B cell (primary cell): ENCODE measurements at places on chromosomes 12 and 14.

DNA sequence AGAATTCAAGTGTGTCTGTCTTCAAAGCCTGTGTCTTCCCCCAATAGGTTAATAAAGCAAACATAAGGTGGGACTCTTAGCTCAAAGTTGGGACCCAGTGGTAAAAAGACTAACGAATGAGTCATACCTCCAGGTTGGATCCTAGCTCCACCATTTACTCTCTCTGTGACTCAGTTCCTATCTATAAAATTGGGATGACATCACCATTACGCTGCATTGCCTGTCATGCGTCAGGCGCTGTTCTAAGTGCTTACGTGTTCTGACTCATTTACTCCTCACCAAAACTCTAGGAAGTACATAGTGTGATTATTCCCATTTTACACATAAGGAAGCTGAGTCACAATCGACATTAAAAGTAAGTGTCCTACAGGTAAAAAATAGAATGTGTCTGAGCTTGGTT lies 915.8 kb downstream of the VRK1 start:
- no peak for DNase-seq

- no peak for DNase-seq
These were observed 32.9 kb upstream of the TTC7B start for GRCh38 chr14:90848944-90849731.

GRCh38 chr12:109632342-109632741 lies 58.7 kb downstream of the MVK start:
- DNase-seq = no peak

DNA sequence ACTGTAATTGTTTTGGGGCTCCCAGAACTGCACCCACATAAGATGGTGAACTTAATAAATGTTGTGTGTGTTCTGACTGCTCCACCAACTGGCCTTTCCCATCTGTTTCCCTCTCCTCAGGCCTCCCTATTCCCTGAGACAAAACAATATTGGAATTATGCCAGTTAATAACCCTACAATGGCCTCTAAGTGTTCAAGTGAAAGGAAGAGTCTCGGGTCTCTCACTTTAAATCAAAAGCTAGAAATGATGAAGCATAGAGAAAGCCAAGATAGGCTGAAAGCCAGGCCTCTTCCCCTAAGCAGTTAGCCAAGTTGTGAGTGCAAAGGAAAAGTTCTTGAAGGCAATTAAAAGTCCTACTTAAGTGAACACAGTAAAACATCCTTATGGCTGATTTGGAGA lies 13.4 kb downstream of the ACOT6 start:
- DNase-seq = no peak

DNA sequence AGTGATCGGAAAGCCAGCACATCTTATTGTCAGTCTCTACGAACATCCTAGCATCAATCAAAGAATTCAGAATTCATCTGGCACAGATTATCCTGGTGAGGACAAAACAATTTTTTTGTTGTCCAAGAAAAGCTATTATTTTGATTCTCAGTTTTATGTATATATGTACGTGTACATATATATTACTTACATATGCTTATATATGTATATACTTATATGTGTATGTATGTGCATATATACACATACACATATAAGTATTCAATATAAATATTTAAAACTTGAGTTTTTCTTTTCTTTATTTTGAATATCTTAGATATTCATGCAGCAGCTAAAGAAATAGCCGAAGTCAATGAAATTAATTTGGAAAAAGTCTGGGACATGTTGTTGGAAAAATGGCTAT lies 77.9 kb downstream of the KNTC1 start:
- no peak for DNase-seq

DNA sequence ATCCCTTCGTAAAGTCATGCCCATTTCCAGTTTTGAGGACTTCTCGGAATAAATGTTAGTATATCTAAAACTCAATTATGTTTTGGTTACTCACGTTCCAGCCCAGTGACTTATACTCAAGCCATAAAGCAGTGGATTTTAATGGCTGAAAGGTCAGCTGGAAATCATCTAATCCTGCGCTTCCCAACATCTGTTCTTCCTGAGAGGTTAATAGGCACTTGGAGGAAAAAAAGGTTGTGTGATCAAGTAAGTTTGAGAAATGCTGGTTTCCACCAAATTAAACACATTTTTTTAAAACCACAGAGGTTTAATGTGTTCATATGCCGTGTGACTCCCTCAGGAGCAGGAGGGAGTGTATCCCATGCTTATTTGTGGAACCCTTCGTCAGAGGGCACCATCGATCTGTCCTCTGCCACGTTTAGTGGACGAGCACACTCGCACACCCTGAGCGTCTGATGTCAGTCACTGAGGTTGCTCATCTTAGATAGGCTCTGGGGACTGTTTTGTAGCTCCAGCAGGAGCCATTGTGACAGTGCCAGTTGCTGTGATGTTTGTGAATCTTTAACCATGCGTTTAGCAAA lies 41.4 kb downstream of the FBXL14 start:
- no peak for DNase-seq

DNA sequence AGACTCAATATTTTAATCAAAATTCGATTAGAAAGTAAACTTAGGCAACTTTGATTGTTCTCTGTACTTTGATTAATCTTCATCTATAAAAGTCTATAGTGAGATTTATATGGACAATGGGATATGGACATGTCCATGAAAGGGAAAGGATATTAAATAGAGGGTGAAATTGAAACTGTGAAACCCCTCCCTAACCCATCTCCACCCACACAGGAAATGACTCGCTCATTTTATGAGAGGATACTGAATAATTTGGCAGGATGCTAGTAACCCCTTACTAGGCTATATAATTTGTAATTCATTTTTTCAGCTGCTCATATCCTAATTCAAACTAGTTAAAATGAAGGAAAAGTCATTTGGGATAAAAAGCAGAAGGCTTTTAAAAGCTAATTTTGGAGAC lies 328.0 kb upstream of the ATP2B1 start:
- DNase-seq = no peak

GRCh38 chr12:48818831-48819590 lies 715 bp downstream of the CACNB3 start:
- DNase-seq = peak; percentile 52

DNA sequence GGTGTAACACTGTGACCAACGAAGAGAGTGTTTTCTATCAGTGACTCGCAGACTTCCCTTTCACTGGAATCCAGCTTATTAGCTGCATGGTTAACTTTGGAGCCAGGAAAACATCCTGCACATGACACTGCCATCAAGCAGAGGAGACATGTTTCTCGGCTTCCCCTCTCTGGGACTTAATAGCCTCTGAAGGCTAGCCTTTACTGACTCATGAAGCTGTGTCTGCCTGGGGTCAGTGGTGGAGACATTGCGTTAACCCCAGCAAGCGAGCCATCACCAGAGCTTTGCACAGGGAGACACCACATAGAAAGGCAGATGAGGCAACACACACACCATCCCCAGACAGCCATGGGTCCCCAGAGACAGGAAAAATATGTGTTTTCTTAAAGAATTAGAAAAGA lies 126.9 kb upstream of the PRICKLE1 start:
- no peak for DNase-seq

GRCh38 chr14:90615517-90616060 lies 200.6 kb downstream of the TTC7B start:
- DNase-seq = no peak

DNA sequence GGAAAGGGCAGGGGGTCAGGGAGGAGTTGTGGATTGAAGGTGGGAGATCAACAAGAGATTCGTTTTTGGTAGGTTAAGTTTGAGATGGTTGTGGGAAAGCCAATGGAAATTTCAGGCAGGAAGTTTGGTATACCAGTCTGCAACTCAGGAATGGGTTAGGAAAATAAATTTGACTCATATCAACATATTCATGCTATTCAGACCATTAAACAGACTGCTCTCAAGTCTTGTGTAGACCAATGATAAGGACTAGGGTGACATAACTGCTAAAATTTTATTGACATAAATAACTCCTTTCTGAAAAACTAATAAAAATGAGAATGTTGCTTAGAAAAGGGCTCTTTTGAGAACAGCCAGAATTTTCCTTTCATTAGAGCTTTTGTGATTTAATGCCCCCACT lies 60.0 kb downstream of the PLEKHA5 start:
- no peak for DNase-seq

DNA sequence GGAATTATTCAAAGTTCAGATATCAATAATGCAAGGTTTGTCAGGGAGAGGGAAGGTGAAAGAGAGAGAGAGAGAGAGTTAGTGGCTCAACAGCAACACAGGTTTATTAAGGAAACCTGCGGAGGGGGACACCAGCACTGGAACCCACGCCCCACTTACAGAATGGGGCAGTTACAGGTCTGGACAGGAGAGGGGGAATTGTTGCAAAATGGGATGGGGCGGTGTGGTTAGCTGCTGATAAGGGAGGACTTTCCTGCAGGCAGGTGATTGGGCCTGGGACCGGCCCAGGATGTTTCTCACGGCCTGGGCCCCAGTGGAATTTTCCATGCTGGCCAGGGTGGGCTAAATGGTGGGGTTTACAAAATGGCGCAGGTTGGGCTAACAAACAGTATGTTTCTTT lies 278.2 kb upstream of the SLC16A7 start:
- DNase-seq = no peak

DNA sequence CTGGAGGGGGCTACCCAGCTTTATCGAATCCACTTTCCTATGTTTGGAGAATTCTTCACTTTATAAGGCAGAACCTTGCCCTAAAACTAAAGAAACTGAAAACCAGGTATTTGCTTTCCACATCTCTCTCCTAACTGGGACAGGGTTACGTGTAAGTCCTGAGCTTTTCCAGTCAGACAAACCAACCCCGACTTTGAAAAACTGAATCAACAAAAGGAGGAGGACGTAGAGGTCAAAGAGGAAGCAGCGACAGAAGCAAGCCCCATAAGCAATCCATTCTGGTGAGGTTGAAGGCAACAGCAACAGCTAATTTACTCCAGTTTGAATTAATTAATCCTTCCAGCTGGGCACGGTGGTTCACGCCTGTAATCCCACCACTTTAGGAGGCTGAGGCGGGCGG lies 47.2 kb downstream of the LRP6 start:
- no peak for DNase-seq

- DNase-seq = no peak
These were observed 55.6 kb upstream of the ACTN1 start for GRCh38 chr14:69034612-69035262.

GRCh38 chr14:68607081-68607866 lies 185.6 kb downstream of the ZFP36L1 start:
- no peak for DNase-seq

DNA sequence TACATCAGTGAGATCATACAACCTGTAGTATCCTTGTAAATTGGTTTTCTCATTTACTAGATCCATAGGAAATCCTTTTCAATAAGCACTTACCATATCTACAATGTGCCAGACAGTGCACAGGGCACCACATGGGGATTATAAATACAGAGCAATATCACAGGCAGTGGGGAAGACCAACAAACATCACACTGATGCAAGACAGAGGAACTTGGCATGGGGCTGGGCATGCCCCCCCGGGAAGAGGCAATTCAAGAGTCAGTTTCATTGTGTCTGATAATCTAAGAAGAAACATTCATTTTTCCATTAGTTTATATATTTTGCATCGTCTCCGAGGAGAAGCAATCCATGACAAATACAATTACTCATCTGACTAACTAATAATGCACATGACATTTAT lies 16.2 kb downstream of the NT5DC3 start:
- no peak for DNase-seq

DNA sequence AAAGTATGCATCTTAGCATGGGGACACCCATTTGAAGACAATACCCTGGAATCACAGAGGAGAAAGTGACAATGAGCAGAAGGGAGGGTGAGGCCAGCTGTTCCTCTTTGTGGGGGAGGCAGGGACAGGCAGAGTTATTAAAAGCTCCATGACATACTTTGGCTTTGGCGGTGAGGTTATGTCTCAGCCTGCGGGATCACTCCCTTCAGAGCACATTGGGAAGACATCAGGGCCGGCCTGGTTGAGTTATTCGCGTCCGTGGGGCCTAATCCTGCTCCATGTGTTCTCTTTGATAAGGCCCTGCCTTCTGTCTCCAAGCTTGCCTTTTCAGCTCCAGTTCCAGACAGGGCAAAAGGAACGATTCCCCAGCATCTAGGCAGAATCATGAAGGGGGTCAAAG lies 98.8 kb upstream of the NTF3 start:
- DNase-seq = no peak

- DNase-seq = no peak
These were observed 4.7 kb downstream of the ADCK1 start for GRCh38 chr14:77804592-77804991.

- no peak for DNase-seq
These were observed 57.6 kb upstream of the BEGAIN start for GRCh38 chr14:100644784-100645183.

DNA sequence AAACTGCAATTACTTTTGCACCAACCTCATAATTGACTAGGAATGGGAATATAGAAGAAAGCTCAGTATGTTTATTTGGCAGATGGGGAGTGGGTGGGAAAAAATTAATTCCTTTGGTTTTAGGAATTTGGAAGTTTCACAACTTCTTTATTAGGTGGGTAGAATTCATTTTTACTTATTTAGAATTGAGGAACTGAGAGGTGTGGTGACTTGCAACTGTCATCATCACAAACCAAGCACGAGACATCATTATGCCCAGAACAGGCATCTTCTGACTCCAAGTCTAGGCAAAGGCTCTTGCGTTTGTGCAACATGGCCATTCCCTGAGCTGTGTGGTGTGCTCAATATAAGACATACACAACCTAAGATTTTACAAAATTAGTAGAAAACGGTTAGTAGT lies 380.0 kb downstream of the ATP23 start:
- no peak for DNase-seq
